ENCODE measurements at places on chromosomes 11 and 22.

DNA sequence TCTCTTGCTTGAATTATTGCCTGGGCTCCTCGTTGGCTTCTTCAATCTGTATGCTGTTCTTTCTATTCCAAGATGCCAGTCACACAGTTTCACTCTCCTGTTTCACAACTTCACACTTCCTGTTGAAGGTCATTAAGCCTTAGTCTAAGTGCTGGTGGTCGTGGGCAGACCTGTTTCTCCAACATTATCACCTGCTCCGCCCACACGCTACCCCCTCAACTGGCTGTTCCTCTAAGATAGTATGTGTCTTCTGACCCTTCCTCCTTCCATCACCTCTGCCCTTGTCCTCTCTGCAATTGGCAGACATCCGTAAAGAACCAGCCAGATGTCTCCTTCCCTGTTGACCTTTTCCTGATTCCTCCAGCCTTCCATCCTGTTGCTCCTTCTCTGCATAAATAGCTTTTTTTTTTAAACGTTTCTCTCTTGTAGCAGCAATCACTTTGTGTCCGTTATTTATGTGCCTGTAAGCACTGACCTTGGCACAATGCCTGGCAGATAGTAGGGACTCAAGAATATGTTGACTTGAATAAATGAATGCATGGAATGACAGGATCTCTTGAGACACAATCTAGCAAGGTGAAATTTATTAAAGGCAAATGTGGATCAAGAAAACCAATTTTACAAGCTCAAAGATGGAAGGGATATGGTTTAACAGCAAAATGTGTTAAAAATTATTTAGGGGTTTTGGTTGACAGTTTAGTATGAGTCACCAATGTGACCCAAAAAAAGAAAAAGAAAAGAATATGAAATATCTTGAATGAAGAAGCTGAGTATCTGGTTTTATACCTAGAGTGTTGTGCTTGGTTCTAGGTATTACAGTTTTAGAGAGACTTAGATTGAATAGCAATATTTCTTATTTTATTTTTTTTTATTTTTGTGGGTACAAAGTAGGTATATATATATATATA is 12.6 kb downstream of the DIXDC1 start:
- DNase-seq: no peak

DNA sequence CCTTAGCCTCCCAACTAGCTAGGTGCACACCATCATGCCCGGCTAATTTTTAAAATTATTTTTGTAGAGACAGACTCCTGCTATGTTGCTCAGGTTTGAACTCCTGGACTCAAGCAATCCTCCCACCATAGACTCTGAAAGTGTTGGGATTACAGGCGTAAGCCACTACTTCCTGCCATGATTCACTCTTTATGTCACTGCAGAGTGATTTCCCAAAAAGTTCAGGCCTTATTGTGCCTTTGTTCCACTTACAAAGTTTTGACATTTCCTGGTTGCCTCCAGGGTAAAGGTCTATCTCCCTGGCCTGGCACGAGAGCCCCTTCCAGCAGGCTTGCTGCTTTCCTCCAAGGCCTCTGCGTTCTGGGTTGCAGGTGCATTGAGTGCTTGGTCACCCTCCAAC is 44.6 kb upstream of the RIC3 start:
- DNase-seq: no peak

DNA sequence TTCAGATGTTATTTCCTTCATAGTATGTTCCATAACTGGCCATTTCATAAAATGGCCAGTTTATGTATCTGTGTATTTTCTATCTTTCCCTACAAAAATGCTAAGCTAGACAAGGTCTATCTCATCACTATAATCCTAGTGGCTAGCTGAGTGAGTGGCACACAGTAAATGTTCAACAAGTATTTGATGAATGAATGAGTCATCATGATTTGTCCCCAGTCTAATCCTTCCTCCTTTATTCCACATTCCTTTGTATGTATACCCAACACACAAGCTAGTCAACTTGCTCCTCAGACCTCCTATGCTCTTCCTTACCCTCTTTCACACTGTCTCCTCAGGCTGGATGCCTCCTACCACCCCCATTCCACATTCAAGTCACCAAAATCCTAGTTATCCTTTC is 12.5 kb downstream of the APLNR start:
- no peak for DNase-seq

- peak; percentile 98 for DNase-seq
Observed at GRCh38 chr11:46674463-46675287, 25.7 kb downstream of the ARHGAP1 start.

- DNase-seq: no peak
Observed at GRCh38 chr11:77457340-77457739, 16.6 kb downstream of the PAK1 start.

- DNase-seq: peak; percentile 77
Observed at GRCh38 chr11:58059007-58059350, 28.2 kb downstream of the OR6Q1 start.

- DNase-seq: no peak
Observed at GRCh38 chr22:37485395-37486223, 575 bp downstream of the MFNG start.

GRCh38 chr11:134754521-134755198 is 342.6 kb upstream of the B3GAT1 start:
- peak; percentile 26 for DNase-seq

GRCh38 chr11:67270256-67271204 is 4.3 kb downstream of the GRK2 start:
- DNase-seq: peak; percentile 92

DNA sequence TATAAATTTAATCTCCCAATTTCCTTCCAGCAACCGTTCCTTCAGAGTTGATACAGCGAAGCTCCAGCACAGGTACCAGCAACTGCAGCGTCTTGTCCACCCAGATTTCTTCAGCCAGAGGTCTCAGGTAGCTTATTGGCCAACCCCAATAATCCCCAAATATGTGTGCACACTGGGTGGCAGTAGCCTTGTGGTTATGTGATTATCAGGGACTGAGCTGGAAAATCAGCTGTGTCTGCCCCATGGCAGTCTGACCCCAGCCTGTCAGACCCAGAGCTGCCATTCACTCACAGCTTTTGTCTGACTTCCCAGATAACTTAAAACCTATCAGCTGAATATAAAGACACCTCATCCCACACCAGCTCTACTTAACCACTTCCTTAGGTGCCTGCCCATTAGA is 2.0 kb downstream of the HSCB start:
- no peak for DNase-seq

DNA sequence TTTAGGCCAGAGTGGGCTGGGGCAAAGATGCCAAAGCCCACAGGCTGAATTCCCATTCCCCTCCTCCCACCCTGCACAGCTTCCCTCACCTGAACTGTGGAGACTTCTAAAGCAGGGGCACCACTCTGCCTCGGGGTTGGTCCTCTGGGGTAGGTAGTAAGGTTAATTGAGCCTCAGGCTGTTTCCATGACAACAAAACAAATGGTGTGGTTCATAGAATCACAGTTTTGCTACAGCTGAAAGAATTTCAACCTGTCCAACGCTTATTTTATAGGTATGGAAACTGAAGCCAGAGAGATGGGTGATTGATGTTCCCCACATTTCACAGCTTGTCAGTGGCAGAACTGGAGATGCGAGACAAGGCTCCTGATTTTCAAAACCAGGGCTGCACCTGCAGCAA is 109.5 kb downstream of the SNX19 start:
- DNase-seq: no peak

DNA sequence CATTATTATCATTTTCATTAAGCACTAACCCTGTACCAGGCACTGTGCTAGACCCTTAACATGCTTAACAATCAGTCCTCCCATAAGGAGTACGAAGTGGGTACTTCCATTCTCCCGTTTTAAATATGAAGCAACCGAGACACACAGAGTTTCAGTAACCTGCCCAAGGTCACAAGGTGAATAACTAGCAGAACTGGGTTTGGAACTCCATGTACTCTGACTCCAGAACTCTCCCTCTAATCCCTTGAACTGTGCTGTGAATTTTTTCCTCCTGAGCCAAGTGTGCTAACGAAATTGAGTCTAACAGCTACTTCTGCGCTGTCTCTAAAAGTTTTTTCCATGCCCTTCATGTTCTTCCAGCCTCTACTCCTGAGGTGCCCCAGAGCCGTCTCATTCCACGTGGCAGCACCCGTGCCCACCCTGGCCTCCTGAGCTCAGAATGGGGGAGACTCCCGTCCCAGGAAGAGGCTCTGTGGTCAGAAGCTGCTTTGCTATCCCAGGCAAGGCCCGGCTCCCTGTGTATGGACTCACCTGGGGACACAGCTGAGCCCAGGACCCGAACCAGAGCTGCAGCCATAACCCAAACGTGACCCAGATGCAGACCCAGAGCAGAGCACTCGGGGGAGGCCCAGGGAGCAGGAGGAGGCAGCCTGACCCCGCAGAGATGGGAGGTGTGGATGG is 8.6 kb upstream of the TRIM29 start:
- peak; percentile 41 for DNase-seq

- no peak for DNase-seq
Observed at GRCh38 chr11:109237636-109238035, 184.4 kb upstream of the C11orf87 start.

GRCh38 chr11:23164022-23164421 is 303.7 kb upstream of the CCDC179 start:
- no peak for DNase-seq

- DNase-seq: no peak
Observed at GRCh38 chr22:45166932-45167331, 3.2 kb downstream of the NUP50 start.

GRCh38 chr11:121329781-121330395 is 37.3 kb downstream of the SC5D start:
- no peak for DNase-seq

GRCh38 chr22:20424932-20425565 is 12.6 kb downstream of the SCARF2 start:
- peak; percentile 75 for DNase-seq

- DNase-seq: peak; percentile 65
Observed at GRCh38 chr11:125494974-125495725, 915 bp downstream of the FEZ1 start.

DNA sequence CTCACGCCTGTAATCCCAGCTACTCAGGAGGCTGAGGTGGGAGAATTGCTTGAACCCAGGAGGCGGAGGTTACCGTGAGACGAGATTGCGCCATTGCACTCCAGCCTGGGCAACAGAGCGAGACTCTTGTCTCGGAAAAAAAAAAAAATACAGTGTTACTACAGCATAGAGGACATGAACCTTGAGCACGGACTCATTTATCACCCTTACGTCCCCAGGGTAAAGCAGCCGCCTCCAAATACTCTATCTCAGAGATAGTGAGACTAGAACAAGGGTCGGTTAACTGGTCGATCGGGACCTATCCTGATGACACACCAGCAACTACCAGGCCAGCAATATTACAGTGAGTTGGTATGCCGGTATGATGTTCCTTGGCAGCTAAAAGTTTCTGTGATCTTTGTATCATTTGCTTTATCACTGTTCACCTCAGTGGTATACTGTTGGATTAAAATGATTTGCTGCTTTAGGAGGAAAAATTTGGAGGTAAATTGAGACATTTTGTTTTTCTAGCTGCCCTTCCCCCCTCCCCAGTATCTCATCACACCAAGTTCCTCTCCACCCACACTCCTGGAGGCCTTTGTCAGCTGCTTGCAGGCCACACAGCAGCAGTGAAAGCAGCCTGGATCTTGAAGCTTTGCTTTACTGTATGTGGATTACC is 7.0 kb upstream of the SIDT2 start:
- peak; percentile 73 for DNase-seq

DNA sequence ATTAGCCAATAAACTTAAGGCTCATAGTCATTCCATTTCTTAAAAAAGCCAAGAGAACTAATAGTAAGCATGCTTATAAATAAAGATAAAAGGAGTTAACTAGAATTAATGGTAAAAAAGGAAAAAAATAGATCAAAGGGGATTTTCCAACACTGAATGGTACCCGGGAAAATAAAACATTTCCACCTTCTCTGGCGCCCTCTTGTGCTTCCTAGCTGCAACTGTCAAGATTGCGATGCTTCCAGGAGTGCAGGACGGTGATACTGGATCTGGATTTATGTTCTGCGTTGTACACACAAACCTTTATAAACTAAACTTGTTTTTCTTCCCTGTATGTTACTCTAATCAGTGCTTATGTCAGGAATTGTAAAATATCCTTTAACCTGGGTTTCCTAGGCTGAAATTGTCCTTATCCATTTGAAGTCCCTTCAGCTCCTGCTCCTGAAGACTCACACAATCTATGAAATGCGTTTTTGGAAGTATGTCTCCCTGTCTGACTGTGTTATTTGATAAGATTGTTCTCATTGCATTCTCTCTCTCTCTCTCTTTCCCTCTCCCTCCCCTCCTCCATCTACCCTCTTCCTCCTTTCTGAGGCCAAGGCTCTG is 9.6 kb upstream of the HTATIP2 start:
- peak; percentile 59 for DNase-seq

GRCh38 chr11:11946180-11946579 is 62.2 kb downstream of the DKK3 start:
- DNase-seq: no peak

DNA sequence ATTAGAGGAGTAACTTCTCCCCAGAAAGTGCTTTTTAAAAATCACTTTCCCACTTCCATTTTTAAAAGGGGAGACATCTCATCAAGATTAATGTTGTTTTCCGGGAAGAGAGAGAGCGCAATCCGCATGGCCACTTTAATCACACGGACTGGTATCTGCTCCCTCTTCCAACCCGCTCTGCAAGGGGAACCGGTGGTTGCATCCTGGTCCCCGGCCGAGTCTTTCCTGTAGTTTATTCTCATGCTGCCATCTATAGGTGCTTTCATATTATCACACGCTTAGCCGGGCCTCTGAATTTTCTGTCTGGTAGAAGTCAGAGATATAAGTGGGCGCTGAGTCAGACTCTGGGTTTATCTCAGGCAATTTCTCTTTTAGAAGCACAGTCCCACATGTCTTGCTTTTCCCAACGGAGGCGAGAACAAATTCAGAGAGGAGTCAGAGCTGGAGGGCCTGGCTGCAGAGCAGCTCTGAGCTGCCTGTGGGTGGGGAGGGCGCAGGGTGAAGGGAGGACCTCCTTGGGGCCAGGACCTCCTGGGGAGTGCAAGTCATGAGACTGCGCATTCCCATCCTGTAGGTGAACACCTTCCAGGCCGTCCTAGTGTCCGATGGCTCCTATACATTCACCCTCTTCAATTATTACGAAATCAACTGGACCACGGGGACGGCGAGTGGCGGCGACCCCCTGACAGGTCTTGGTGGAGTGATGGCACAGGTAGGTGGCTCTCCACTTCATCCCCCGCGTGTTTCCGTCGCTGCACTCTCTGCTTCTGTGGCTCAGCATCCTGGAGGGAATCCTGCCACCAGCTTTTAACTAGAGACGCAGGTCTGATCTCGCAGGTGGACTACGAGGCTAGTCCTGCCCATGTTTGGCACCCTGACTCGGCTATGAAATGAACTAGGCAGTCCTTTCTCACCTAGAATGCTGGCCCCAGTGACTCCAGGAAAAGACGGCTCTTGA is 11.7 kb downstream of the TECTA start:
- peak; percentile 89 for DNase-seq

GRCh38 chr22:29382580-29383302 is 5.6 kb downstream of the AP1B1 start:
- no peak for DNase-seq

- DNase-seq: peak; percentile 84
Observed at GRCh38 chr11:44094260-44094868, 1.1 kb upstream of the EXT2 start.

GRCh38 chr11:15969701-15970329 is 386.5 kb downstream of the SOX6 start:
- no peak for DNase-seq

- no peak for DNase-seq
Observed at GRCh38 chr11:126414615-126415014, 59.1 kb downstream of the ST3GAL4 start.
